IPS-NIHi11 (cell line): ENCODE measurements at places on chromosomes 7 and 10.

GRCh38 chr10:133048926-133049325, 38.8 kb upstream of the ADGRA1 start:
- no peak for DNase-seq

DNA sequence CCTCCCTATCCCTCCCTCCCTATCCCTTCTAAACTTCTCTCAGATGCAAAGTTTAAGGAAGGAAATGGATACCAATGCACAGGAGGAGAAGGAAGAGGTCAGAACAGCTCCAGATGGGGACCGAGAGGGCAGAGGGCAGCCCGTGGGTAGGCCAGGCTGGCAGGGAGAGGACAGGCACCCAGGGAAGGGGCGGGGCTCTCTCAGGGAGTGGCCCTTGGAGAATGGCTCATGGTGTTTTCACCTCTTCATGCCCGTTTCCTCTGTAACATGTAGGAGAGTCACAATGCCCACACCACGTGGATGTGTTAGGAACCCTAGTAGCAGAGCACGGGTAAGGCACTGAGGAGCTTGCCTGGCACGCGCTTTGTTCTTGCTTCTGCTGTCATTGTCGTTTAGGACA, 264.5 kb downstream of the CELF2 start:
- no peak for DNase-seq

DNA sequence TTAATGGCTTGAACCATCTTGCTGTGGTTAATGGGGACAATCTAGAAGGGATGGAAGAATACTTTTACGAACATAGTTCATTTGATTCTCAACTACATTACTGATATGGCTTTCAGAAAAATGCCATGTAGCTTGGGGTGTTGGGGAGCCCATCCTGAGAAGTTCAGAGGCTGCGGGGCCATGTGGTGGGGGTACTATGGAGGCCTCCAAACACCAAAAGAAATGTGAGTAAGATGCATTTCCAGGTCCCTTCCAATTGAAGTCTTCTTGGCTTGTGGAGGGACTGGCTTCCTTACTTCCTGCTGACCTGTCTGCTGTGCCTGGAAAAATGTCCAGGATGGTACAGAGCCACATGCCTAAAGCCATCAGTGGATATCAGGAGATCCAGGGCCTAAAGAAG, 1.6 kb upstream of the MBL2 start:
- DNase-seq: no peak

- DNase-seq: no peak
Observed at GRCh38 chr10:85045046-85045445, 716.7 kb downstream of the CCSER2 start.

- no peak for DNase-seq
Observed at GRCh38 chr10:122376364-122376961, 2.0 kb downstream of the PLEKHA1 start.

DNA sequence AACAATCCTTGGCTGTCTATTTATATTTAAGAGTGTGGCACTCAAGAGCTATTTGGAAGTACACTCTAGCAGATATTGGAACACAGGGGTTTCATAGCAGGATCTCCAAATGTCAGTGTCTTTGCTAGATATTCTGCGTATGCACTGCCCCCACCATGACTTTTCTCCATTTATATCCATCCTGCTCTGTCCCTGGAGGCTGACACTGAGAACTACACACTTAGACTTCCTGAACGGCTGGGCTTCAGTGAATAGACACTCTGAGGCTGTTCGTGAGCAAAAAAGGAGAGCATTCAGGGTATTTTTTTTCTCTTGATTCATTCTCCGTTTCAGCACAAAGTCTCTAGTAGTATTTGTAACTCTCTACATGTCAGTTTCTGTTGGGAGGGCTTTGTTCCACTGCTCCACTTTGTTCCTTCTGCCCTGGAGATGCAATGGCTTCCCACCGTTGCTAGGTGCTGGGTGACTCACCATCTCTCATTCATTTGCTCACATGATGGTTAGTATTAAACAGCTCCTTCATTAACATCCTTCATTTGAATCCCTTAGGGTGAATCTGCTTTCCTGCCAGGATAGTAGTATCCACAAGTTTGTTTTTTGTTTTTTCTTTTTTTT, 155.9 kb upstream of the SLC13A1 start:
- peak; percentile 19 for DNase-seq

- peak; percentile 65 for DNase-seq
Observed at GRCh38 chr7:70614237-70615045, 517.5 kb upstream of the GALNT17 start.

DNA sequence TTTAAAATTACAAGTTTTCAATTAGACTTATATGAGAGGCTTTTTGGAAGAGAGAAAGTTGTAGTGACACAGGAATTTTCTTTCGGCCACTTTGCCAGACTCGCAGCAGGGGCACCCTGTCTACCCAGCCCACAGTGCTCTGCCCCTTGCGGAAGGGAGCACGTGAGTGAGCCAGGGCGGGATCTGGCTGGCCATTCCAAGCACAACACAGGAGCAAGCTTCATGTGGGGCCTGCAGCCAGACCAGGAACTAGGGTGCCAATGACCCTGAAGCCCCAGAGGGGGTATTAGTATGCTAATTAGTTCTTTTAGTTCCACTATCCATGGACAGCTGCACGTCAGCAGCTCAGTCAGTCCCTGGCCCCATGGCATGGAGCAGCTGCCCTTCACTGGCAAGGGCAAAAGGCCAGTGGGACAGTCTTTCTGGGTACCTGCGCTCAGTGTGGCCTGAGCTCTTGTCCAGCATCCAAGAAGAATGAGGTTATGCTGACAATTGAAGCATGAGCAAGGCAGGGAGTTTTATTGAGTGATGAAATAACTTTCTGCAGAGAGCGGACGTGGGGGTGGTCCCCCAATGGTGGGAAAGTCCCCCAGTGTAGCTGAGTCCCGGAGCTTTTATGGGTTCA, 251.1 kb upstream of the CSTF2T start:
- no peak for DNase-seq

- no peak for DNase-seq
Observed at GRCh38 chr7:71389976-71390375, 258.0 kb downstream of the GALNT17 start.

DNA sequence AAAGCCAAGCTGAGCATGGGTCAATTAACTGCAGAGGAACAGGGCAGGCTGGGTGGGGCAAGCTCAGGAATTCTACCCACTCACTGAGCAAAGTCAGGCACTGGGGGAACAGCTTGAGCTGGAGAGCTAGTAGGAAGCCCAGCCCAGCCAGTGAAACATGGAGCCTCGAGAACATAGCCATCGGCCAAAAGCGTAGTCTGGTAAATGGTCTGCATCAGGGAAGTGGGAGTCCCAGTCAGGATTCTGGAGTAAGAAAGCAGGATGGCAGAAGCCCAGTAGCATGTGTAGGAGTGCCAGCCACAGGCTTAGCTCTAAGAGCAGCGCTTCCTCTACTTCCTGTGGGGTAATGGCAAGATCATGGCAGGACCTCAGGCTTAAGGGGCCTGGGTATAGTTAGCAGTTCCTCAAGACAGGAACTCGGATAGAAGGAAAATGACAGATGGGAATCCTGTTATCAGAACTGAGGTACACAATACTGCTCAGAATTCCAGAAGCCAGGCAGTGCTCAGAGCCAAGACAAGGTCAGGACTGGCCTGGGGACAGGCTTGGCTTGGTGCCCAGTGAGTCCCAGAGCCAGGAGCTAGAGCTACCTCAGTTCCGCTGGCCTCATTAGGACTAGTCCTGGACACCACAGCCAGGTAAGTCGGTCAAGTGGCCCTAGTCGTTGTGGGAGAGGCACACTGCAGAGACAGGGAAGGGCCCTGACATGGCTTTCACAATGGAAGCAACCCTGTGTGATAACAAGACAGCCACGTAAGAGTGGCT, 65.4 kb upstream of the MXI1 start:
- DNase-seq: no peak

DNA sequence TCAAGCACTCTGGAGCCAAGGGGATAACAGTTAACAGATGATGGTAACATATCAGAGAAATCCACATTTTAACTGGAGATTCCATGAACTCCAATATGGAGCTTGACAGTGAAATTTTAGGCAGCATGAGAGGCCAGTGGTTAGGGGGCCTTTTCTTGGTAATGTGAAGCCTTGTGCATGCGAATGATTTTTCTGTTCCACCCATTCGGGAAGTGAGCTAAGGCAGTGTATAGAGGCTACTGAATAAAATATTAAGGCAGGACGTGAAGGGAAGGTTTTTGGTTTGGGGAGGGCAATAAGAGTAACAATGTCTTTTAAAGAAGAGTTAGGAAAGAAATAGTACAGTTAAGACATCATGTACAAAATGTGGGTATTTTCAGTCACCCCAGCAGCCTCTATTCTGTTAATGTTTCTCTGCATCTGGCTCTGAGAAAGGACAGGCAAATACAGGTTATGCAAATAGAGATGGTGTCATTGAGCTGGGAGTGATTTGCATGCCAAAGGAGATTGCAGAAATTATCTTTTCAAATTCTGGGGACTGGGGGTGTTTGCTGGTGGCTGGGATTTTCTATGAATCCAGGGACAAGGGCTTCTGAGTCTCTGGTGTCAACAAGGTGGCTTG, 6.8 kb upstream of the TAS2R60 start:
- no peak for DNase-seq

DNA sequence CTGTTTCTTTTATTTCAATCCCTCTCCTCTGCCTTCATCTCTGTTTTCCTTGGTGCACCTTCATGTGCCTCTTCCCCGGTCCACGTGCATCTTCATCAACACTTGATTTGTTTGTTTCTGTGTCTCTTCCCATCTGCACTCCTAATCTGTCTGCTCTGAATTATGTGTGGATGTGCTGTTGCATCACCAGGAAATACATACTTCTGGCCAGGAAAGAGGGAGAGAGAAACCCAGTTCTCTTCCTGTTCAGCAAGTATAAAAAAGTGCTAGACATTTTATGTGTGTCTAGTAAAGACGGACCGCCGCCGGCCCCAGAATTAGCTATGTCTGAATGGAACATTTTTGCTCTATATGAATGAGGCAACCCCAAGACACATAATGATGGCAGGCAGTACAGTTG, 93.8 kb downstream of the CALD1 start:
- no peak for DNase-seq

GRCh38 chr7:3140834-3141233, 97.2 kb upstream of the CARD11 start:
- DNase-seq: no peak

DNA sequence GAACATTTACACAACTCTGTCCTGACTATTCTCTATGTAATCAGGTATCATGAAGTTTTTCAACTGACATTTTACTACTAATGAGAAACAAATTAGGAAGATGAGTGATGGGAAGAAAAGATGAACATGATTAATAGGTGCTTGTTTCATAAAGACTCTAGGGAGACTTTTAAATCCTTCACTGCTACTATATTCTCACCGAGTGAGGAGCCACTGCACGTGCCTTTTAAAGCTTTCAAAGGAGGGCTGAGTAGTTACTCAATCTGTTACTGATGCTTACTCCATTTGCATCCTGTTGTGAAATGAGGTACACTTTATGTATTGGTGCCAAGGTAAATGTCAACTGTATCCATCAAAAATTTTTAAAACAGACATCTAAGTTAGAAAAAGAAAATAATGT, 1.3 kb upstream of the COMMD3 start:
- no peak for DNase-seq

- no peak for DNase-seq
Observed at GRCh38 chr10:11569471-11569870, 42.0 kb downstream of the USP6NL start.

DNA sequence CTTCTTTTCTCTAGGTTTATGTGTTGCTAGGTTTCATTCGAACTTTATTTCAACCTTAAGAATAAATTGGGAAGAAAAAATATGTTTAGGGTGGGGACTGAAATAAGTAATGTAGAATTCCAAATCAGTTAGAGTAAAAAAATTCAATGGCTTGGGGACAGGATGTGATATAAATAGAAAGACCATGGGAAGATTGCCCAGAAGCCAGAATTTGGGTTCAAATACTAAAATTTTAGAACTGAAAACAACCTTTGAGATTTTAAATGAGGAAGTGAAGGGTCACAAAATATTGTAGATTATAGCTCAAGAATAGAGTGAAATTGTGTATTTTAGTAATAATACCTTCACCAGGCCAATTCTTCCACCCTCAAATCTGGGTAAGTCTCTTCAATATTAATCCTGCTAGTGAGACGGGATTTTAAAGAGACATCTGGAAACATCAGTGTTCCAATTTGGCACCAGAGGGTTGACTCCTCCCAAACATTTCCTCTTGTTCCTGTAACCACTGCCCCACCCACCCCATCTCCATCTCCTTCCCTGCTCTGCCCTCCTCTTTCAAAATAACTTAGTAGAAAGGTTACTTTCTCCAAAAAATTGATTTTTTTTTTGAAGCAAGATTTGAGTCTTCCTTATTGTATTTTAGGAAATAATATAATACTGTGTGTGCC, 51.3 kb upstream of the FAM3C start:
- DNase-seq: no peak

DNA sequence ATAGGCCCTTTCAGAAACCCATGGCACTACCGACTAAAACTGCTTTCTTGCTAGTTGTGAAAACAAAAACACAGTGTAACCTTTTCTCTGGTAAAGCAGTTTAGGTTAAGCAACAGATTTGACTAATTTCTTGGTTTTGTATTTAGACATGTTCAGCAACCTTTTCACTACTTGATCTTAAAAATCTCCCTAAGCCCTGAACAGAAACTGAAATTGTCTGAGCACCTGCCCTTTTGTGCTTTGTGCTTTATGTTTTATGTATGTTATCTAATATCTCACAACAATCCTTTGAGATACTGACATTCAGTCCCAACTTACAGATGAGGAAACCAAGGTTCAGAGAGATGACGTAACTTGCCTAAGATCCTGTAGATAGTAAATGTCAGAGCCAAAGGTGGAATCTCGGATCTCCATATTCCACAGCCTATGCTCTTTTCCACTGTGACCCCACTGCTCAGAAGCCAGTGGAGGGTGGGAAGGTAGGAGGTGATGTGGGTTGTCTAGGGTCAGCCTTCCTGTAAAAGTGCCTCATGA, 146.6 kb downstream of the LCOR start:
- DNase-seq: no peak

DNA sequence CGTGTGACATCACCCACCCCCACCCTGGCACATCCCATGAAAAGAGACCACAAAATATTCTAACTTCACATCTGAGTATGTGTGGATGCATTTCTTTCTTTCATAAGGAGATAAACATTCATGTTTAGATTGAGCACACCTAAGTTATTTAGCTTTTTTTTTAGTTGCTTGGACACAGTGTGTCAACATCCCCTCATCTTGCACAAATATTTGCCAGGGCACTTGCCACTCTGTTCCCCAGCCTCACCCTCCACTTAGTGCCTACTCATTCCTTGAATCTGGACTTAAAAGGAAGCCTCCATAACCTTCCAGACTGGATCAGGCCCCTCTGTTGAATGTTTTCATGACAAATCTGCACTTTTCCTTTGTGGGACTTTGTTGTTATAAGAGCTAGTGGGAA, 338.9 kb upstream of the IGFBP3 start:
- no peak for DNase-seq

GRCh38 chr7:106080300-106080987, 31.7 kb downstream of the SYPL1 start:
- no peak for DNase-seq

- DNase-seq: no peak
Observed at GRCh38 chr10:71237843-71238623, 25.7 kb downstream of the UNC5B start.

- no peak for DNase-seq
Observed at GRCh38 chr10:43946445-43946844, 297.8 kb upstream of the ZNF32 start.

GRCh38 chr10:113187063-113187777, 237.2 kb downstream of the TCF7L2 start:
- no peak for DNase-seq

- DNase-seq: no peak
Observed at GRCh38 chr7:12929476-12930140, 242.2 kb downstream of the ARL4A start.
